ENCODE measurements at places on chromosomes 1 and 21. TPM values are rescaled to one million over a fixed set of nuclear protein-coding genes. Genes with fewer than 3 reads are reported as not detected.
A peak's percentile ranks its signal among the peaks of the same experiment; 100 is the strongest.

DAB1 gene
- polyA plus RNA-seq: not detected

DNA sequence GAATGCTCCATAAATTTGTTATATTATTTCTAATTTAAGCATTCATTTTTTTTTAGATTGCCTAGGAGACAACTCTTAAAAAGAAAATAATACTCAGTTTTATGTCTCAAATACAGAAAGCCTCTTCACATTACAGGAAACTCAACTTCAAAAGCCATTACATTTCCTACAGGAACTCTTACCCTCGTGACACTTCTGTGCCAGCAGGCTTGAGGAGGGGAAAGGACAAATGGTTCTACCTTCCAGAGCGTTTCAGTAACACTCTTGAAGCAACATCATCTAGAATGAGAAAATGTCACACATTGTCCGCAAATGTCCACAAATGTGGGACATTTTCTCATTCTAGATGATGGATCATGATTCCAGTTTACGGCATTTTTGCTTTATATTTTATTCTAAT, 51.7 kb downstream of the PTPN14 start:
- H3K27ac ChIP-seq: no peak overlapping the region
- H3K36me3 ChIP-seq: no peaks in the 10 kb centered on the region

DNA sequence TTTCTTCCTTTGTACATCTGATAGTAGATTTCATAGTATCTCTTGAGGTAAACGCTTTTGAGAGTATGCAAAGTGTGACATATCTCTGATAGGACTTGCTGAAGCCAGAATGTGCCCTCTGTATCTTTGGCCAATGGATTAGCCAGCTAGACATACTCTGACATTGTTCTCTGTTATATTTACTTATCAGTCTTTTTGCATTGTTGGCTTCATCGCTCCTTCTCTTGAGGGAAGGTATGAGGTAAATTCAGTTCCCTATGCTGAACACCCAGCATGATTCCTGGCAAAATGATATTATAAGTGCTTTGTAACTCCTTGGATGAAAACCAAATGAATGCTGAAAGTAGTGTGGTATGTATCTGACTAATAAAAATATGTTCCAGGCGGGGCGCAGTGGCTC, 163.2 kb upstream of the CACYBP start:
- no peaks in the 10 kb centered on the region for H3K36me3 ChIP-seq
- no peak overlapping the region for H3K27ac ChIP-seq
- no peak for DNase-seq
- H3K27me3 ChIP-seq: peaks cover 1% of the 10 kb centered on the region

DNA sequence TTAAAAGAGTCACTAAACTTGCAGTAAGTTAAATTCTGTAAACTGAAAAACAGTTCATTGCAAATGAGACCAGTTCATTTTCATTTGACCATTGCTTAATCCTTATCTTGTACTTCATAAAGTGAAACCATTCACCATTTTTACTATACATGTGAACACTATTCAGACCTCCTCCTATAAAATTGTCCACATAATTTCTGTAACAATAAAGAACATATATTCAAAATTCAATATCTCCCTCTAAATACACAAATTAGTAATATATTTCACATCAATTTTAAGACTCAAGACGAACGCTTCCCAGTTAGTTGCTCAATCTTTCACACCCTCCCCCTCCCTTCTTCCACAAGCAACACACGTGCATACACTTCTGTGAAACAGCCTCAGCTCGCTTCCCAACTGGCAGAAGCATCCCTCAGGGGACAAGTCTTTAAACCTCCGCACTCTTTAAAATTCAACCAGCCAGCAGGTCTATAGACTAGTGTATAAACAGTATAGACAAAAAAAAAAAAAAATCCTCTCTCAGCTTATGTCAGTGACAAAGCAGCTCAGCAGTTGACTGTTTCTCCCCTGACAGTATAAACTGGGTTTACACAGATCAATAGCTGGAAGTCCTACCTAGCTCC, 99.6 kb downstream of the DENND1B start:
- DNase-seq: no peak
- H3K36me3 ChIP-seq: no peaks in the 10 kb centered on the region
- no peaks in the 10 kb centered on the region for H3K27me3 ChIP-seq
- peaks cover 19% of the 10 kb centered on the region for H3K4me1 ChIP-seq

MROH9 gene
- not detected for polyA plus RNA-seq

GRCh38 chr1:72526926-72527325, 244.6 kb upstream of the NEGR1 start:
- no peak for DNase-seq
- no peaks in the 10 kb centered on the region for H3K27me3 ChIP-seq
- H3K27ac ChIP-seq: no peak overlapping the region
- no peaks in the 10 kb centered on the region for H3K36me3 ChIP-seq

DNA sequence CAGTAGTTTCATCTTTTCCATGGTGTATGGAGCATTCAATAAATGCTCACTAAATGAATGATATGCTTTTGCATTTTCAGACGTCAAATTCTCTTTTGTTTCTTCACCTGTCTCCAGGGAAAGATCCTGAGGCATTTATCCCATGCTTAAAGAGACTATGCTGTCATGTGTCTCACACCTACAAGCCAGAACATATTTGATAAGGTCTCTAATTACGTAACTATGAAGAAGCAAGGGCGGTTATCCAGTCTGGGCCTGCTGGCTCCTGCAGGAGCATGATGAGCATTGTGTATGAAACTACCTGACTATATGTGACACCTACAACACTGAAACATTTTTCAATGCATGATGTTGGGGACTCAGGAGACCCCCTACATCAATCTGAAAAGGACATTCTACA, 51.8 kb downstream of the FBXO42 start:
- H3K36me3 ChIP-seq: peaks cover 25% of the 10 kb centered on the region
- H3K27ac ChIP-seq: no peak overlapping the region
- peaks cover 3% of the 10 kb centered on the region for H3K27me3 ChIP-seq
- H3K4me1 ChIP-seq: peaks cover 12% of the 10 kb centered on the region

DNA sequence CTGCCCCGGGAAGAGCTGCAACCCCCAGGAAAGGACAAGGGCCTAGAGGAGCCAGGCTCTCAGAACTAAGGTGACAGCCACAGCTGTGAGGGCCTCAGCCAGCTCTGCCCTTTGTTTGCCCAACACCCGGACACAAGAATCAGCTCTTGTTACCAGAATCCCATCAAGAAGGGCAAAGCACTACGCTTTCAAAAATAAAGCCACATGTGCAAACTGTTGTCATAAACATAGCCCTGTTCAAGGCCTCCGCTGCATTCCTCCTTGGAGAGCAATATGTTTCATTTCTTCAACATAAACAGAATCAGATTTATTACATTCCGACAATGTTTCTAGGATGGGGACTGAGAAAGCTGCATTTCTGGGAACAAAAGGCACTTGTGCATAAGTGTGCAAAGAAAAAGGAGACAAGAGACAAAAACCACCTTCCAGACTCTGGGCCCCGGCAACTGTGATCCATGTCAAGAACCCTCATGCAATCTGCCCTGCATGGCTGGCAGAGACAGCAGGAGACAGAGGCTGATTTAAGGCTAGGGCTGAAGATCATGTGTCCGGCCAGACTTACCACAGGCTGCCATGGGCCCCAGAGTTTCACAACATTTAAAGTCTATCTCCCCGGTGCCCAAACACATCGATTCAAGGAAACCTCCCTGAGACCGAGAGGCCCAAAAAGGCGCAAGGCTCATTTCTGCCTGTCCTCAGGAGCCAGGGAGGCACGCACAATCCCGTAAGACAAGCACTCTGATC, 71.0 kb downstream of the SSBP3 start:
- no peaks in the 10 kb centered on the region for H3K27me3 ChIP-seq
- peaks cover 94% of the 10 kb centered on the region for H3K4me1 ChIP-seq
- no peak overlapping the region for H3K4me3 ChIP-seq

GRCh38 chr1:18198260-18198659, 90.7 kb downstream of the IGSF21 start:
- no peak for DNase-seq
- H3K4me3 ChIP-seq: no peak overlapping the region
- no peaks in the 10 kb centered on the region for H3K36me3 ChIP-seq
- peaks cover 14% of the 10 kb centered on the region for H3K27me3 ChIP-seq
- H3K27ac ChIP-seq: no peak overlapping the region
- H3K4me1 ChIP-seq: no peaks in the 10 kb centered on the region

- peaks cover 18% of the 10 kb centered on the region for H3K4me1 ChIP-seq
- peaks cover 14% of the 10 kb centered on the region for H3K36me3 ChIP-seq
- DNase-seq: no peak
- no peak overlapping the region for H3K27ac ChIP-seq
- no peak overlapping the region for H3K4me3 ChIP-seq
- H3K27me3 ChIP-seq: no peaks in the 10 kb centered on the region
Observed at GRCh38 chr1:59393211-59394180, 96.6 kb downstream of the FGGY start.

DNA sequence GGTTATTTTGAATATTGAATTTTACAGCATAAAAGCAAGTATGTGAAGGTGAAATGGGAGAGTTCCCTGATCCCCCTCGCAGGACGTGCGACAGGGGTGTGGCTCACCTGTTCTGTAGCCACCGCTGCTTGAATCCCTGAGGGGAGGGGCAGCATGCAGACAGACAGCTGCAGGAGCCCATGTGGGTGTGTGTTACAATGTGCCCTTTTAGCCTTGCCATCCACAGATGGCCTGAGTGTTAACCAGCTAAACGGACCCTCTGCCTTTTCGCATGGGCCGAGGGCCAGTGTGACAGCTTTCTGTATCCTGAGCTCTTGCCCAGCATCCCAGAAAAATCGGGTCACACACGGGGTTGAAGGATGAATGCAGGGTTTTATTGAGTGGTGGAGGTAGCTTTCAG, 43.3 kb downstream of the JAM2 start:
- no peaks in the 10 kb centered on the region for H3K4me1 ChIP-seq
- H3K27me3 ChIP-seq: no peaks in the 10 kb centered on the region
- no peak overlapping the region for H3K27ac ChIP-seq
- H3K4me3 ChIP-seq: no peak overlapping the region

C4BPB gene
- polyA plus RNA-seq: not detected

FAM229A gene
- polyA plus RNA-seq: not detected

DNA sequence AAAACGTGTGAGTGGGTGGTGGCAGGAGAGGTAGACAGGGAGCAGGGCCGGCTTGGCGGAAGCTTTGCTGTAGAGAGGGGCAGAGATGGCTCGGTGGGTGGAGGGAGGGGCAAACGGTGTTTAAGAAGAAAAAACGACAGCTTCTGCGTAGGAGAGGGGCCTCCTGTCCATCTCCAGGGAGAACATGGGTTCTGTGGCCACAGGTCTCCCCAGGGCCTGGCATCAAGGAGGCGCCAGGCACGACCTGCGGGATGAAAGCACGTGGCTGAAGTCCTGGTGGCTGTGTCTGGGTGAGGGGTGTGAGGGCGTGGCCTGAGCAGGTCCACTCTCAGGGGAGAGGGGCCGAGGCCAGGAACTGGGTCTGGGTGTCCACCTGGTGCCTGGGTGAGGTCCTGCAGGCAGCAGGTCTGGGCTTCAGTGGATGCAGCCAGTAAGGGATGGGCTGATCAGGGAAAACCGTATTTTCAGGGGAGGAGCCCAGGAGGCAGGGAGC, 940 bp upstream of the PRKCZ start:
- H3K27me3 ChIP-seq: no peaks in the 10 kb centered on the region
- H3K36me3 ChIP-seq: no peaks in the 10 kb centered on the region
- DNase-seq: no peak
- H3K4me3 ChIP-seq: peak overlapping the region; percentile 83
- peaks cover 24% of the 10 kb centered on the region for H3K4me1 ChIP-seq
- H3K27ac ChIP-seq: peak overlapping the region; percentile 73

DNA sequence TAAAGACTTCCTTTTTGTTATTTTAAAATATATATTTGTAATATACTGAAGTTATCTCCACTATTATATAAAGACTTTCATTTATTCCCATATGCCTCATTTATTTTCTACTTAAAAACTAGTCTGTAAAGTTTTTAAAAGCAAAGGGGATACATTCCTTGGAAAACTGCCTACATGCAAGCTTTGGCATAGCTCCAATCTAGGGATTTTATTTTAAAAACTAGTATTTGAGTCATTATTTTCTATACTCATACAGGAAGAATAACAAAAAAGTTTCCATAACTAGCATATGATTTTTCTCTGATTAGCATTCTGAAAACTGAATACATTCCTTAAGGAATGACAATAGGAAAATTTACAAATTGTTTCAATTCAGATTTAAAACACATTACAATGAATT, 88.9 kb downstream of the COL24A1 start:
- H3K4me3 ChIP-seq: no peak overlapping the region
- H3K36me3 ChIP-seq: no peaks in the 10 kb centered on the region
- H3K27ac ChIP-seq: no peak overlapping the region
- H3K4me1 ChIP-seq: no peaks in the 10 kb centered on the region
- H3K27me3 ChIP-seq: no peaks in the 10 kb centered on the region

TMEM200B gene
- polyA plus RNA-seq: not detected

- H3K4me3 ChIP-seq: peak overlapping the region; percentile 80
- H3K27ac ChIP-seq: peak overlapping the region; percentile 61
- H3K36me3 ChIP-seq: no peaks in the 10 kb centered on the region
- H3K4me1 ChIP-seq: peaks cover 13% of the 10 kb centered on the region
- H3K27me3 ChIP-seq: peaks cover 12% of the 10 kb centered on the region
- no peak for DNase-seq
Observed at GRCh38 chr1:40860706-40861223, 1.4 kb downstream of the CITED4 start.

GRCh38 chr1:212315907-212316306, 30.7 kb downstream of the PPP2R5A start:
- no peaks in the 10 kb centered on the region for H3K36me3 ChIP-seq
- peak overlapping the region; percentile 62 for H3K4me3 ChIP-seq
- H3K4me1 ChIP-seq: peaks cover 77% of the 10 kb centered on the region

SPRR2G gene
- not detected for polyA plus RNA-seq

CRYZL1 gene
- polyA plus RNA-seq: 50.2 TPM

GRCh38 chr1:2431518-2431917, 19.2 kb upstream of the PEX10 start:
- no peak for DNase-seq
- no peaks in the 10 kb centered on the region for H3K36me3 ChIP-seq
- H3K4me3 ChIP-seq: no peak overlapping the region
- H3K4me1 ChIP-seq: no peaks in the 10 kb centered on the region
- no peak overlapping the region for H3K27ac ChIP-seq
- no peaks in the 10 kb centered on the region for H3K27me3 ChIP-seq

- peak overlapping the region; percentile 97 for H3K27ac ChIP-seq
- H3K4me1 ChIP-seq: peaks cover 75% of the 10 kb centered on the region
Observed at GRCh38 chr21:26840912-26841311, 4.3 kb downstream of the ADAMTS1 start.

- H3K36me3 ChIP-seq: no peaks in the 10 kb centered on the region
- no peaks in the 10 kb centered on the region for H3K27me3 ChIP-seq
- H3K4me3 ChIP-seq: no peak overlapping the region
Observed at GRCh38 chr1:119275145-119276134, 93.1 kb upstream of the HAO2 start.

COL24A1 gene
- polyA plus RNA-seq: not detected

DHRS3 gene
- 74.3 TPM for polyA plus RNA-seq

GRCh38 chr1:109158433-109158832, 44.5 kb downstream of the ELAPOR1 start:
- DNase-seq: no peak
- H3K36me3 ChIP-seq: no peaks in the 10 kb centered on the region
- no peak overlapping the region for H3K4me3 ChIP-seq
- H3K27ac ChIP-seq: no peak overlapping the region
- peaks cover 2% of the 10 kb centered on the region for H3K27me3 ChIP-seq
- H3K4me1 ChIP-seq: peaks cover 28% of the 10 kb centered on the region

DNA sequence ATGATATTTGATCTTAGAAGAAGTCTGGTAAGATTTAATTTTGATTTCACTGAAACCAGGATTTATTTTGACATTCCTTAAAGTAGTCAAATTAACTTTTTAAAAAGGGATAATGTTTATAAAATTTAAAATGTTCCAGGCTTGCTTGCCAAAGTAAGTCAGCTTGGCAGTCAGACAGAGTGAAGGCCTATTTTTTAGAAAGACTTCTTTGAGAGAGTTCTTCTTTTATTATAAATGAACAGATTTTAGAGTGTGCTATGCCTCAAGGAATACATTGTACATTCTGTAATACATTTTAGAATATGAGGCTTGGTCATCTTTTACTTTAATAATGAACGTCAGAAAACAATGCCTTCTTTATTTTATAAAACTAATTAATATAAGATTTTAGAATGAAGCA, 138.7 kb downstream of the DISP1 start:
- no peaks in the 10 kb centered on the region for H3K4me1 ChIP-seq
- H3K27me3 ChIP-seq: no peaks in the 10 kb centered on the region
- peaks cover 5% of the 10 kb centered on the region for H3K36me3 ChIP-seq
- no peak overlapping the region for H3K27ac ChIP-seq
- H3K4me3 ChIP-seq: no peak overlapping the region

Data from immature natural killer cell (primary cell).